ENCODE measurements at places on chromosomes 4 and X. TPM values are rescaled to one million over a fixed set of nuclear protein-coding genes. Genes with fewer than 3 reads are reported as not detected.

DNA sequence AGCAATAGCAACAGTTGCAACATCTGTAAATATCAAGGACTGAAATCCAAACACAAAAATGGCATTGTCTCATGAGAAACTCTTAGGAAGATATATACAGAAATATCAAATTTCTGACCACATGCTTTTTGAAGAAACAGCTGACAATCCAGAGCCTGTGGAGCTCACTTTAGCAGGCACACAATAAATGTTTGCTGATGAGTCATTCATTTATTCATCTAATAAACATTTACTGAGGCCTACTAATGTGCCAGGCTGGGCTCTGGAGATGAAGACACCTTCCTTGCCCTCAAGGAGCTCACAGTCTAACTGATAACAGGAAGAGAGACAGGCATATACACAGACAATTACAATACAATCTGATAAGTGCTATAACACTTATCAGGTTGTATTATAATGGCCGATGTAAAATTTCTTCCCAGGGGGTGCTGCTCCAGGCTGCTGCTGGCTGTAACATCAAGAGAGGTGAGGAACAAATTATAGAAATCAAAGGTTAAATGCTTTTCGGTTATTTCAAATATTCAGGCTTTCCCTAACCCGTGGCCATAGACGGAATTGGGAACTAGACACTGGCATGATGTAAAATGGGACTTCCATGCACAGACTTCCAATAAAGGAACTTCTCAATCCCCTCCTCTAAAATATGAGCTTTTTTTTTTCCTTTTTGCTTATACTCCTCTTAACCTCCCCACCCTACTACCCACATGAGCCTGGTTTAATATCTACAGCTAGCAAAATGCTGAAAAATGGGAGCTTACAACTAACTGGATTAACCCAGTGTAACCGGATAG lies 16.8 kb upstream of the ZCCHC13 start:
- no peak overlapping the region for H3K27ac ChIP-seq
- no peak for DNase-seq
- H3K36me3 ChIP-seq, result peaks cover 34% of the 10 kb centered on the region
- H3K27me3 ChIP-seq, result no peaks in the 10 kb centered on the region
- peaks cover 24% of the 10 kb centered on the region for H3K4me1 ChIP-seq

The PDGFRA gene
- total RNA-seq, result 0.68 TPM

The PLS3 gene
- 0.13 TPM for total RNA-seq

The TDO2 gene
- not detected for total RNA-seq

DNA sequence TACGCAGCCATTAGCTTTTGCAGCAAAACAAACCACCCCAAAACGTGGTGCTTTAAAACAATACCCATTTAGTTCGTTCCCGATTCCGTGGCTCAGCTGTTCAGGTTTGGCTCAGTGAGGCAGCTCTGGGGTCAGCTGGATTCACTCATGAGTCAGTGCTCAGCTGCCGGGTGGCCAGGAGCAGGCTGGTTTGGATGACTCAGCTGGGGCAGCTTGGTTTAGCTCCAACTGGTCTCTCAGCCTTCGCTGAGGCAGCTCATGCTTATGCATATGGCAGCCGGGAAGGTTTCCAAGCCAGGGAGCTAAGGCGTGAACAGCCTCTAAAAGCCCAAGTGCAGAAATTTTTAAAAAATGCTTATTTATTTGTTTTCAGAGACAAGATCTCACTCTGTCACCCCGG lies 13.3 kb upstream of the CD99 start:
- H3K36me3 ChIP-seq, result no peaks in the 10 kb centered on the region
- H3K4me3 ChIP-seq, result no peak overlapping the region
- peaks cover 5% of the 10 kb centered on the region for H3K27me3 ChIP-seq
- H3K4me1 ChIP-seq, result peaks cover 3% of the 10 kb centered on the region
- H3K27ac ChIP-seq, result no peak overlapping the region
